Forelimb muscle (tissue), 1 donor: ENCODE measurements at places on chromosomes 1 and 21. TPM values are rescaled to one million over a fixed set of nuclear protein-coding genes. Genes with fewer than 3 reads are reported as not detected.

The CA6 gene
- polyA plus RNA-seq, result not detected

The PIP5K1A gene
- polyA plus RNA-seq, result 36.6 TPM

The KCNJ9 gene
- polyA plus RNA-seq, result 0.10 TPM

The WDR64 gene
- 0.37 TPM for polyA plus RNA-seq

The NR0B2 gene
- not detected for polyA plus RNA-seq

The LIN28A gene
- not detected for polyA plus RNA-seq

The ATAD3C gene
- polyA plus RNA-seq, result 0.30 TPM

The LORICRIN gene
- polyA plus RNA-seq, result not detected

The LCE1D gene
- not detected for polyA plus RNA-seq

The SHISAL2A gene
- polyA plus RNA-seq, result 3.9 TPM

The MYBPH gene
- 278 TPM for polyA plus RNA-seq

The ACOT11 gene
- polyA plus RNA-seq, result 5.1 TPM

The BTBD8 gene
- polyA plus RNA-seq, result 2.5 TPM

The NR1I3 gene
- 0.83 TPM for polyA plus RNA-seq

The BCL2L15 gene
- 0.59 TPM for polyA plus RNA-seq

The NUF2 gene
- 9.1 TPM for polyA plus RNA-seq

The ZNF683 gene
- not detected for polyA plus RNA-seq

The PERM1 gene
- 3.3 TPM for polyA plus RNA-seq

The MYOG gene
- 442 TPM for polyA plus RNA-seq

The BSND gene
- polyA plus RNA-seq, result 0.04 TPM

The PARS2 gene
- polyA plus RNA-seq, result 3.8 TPM

The HMGCS2 gene
- not detected for polyA plus RNA-seq

The HUNK gene
- 5.0 TPM for polyA plus RNA-seq

The SYNC gene
- 48.6 TPM for polyA plus RNA-seq

The PGLYRP4 gene
- not detected for polyA plus RNA-seq

The FALEC gene
- polyA plus RNA-seq, result 1.1 TPM

The NTRK1 gene
- 0.37 TPM for polyA plus RNA-seq

The SPRR4 gene
- polyA plus RNA-seq, result not detected

The C1orf226 gene
- 0.72 TPM for polyA plus RNA-seq

The ANKRD65 gene
- polyA plus RNA-seq, result 22.1 TPM

The SPRR1A gene
- not detected for polyA plus RNA-seq

The CELA3A gene
- polyA plus RNA-seq, result 0.52 TPM
